Activated CD4-positive, alpha-beta T cell treated with anti-CD3 and anti-CD28 coated beads, Interleukin-2, amount 50 U/mL, for 48 hours (primary cell): ENCODE measurements at places on chromosomes 12 and 14.
A peak's percentile ranks its signal among the peaks of the same experiment; 100 is the strongest.

DNA sequence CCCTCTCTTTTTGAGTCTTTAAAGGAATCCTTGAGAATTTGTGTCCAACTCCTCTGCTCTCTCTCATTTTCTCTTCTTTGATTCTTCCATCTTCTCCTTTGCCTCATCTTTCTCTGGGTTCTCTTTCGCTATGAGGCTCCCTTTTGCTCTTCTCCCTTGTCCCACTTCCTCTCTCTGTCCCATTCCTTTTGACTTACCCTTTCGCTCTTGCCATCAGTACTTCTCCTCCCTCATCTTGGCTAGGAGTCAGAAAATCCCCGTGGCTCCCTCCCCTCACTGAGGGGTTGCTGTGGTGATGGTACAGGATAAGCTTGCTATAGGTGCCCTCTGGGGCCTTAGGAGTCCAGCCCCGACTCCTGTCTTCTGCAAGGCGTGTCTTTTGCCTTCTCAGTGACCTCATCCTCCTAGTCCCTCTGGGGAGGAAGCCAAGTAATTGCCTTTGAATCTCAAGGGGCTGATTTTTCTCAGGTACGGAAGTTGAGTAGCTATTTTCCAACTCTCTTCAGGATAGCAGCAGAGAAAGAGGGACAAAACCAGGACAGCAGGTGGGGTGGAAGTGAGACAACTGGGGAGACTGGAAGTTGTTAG is 6.4 kb downstream of the PDE1B start:
- DNase-seq, result no peak

GRCh38 chr12:132824053-132824452 is 4.6 kb downstream of the GOLGA3 start:
- DNase-seq, result no peak

DNA sequence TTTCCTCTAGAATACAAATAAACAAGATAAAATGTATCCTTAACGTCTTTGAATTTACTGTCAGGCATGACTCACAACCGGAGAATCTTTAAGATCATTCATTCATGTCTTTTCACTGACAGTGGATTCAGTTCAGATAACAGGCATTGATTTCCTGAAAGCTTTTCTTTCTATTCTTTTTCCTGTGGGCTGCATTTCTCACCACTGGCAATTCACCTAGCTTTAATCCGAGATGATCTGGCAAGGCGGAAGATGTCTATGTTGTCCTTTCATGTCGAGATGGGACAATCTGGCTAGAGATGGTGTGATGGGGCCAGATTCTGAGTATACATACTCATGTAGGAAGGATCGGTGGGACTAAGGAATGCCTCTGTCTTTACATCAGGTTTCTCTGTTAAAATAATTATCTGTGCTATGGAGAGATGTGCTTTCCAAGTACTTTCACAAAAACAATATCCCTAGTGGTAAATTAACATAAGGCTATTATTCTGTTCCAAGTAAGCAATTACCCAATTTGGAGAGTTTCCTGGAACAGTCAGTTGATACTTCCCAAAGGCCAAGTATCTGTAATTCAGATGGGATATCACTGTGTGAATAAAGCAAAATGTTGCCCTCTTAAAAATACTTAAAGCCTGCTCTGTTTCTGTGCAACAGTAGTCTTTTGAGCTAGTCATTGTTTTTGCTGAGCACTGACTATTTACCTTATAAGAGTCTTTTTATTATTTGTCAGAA is 17.8 kb downstream of the ACSS3 start:
- no peak for DNase-seq

DNA sequence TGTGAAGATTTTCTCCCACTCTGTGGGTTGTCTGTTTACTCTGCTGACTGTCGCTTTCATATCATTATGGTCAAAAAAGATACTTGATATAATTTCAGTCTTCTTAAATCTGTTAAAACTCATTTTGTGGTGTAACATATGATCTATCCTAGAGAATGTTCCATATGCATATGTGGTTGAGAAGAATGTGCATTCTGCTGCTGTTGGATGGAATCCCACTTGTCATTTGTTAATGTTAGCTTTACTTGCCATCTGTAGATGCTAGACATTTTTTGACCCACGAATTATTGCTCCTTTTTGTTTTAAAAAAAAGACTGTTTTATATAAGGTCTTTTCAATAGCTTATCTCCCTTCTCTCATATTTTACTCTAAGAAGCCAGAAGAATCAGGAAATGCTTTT is 26.3 kb upstream of the OR5AU1 start:
- DNase-seq, result no peak

DNA sequence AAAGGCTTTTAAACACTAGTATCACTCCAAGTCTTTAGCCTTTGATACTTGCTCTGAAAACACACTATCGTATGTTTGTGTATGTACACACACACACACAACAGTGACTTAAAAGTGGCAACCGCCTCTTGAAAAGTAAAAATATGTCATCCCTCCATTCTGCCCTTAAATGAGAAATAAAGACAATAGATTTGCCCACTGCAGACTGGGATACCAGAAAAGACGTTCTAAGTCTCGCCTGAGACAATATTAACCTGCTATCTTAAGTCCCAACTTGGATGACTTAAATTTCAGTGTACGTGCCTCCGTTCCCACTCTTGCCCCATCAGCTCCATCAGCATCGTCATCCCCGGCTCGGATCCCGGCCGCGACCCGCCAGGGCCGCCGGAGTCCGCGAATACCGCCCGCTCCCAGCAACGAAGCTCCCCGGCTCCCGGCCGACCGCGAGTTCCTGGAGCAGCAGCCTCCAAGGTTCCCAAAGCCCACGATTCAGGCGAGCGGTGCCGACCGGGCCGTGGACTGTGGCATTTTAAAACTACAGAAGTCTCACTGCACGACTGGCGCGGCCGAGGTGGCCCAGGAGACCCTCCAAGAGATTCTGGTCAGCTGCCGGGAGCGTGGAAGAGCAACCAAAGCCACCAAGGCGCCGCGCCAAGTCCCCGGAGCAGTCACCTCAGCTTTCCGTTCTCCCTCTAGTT is 2.8 kb upstream of the ARID2 start:
- peak; percentile 43 for DNase-seq

GRCh38 chr14:71621276-71621675 is 311.0 kb upstream of the RGS6 start:
- no peak for DNase-seq

DNA sequence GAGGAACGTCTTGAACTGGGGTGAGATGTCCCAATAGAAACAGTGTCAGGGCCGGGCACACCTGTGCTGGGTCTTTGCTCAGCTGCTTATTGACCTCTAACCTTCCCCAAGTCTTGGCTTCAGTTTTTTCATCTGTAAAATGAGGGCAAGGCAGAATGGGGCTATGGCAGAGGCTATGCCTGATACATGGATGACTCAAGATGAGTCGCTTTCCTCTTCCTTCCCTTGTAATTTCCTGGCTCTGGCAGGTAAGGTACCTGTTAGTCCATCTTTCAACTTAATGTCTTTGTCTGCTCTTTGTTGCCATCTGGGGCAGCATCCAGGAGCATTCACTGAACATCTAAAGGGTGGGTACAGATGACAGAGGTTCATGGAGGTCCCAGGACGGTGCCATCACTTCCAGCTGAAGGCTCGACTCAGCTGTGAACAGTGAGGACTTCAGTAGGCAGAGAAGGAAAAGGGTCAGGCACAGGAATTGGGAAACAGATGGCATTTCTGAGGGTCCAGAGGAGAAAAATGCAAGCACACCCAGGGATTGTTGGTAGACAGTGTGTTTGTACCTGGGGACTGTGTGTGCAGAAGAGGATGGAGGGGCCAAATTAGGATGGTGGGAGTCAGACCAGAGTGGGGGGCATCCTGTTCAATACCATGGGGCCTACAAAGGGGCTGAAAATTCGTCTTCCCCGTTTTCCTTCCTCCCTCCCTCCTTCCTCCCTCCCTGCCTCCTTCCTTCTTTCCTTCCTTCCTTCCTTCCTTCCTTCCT is 268.3 kb downstream of the VRK1 start:
- no peak for DNase-seq

DNA sequence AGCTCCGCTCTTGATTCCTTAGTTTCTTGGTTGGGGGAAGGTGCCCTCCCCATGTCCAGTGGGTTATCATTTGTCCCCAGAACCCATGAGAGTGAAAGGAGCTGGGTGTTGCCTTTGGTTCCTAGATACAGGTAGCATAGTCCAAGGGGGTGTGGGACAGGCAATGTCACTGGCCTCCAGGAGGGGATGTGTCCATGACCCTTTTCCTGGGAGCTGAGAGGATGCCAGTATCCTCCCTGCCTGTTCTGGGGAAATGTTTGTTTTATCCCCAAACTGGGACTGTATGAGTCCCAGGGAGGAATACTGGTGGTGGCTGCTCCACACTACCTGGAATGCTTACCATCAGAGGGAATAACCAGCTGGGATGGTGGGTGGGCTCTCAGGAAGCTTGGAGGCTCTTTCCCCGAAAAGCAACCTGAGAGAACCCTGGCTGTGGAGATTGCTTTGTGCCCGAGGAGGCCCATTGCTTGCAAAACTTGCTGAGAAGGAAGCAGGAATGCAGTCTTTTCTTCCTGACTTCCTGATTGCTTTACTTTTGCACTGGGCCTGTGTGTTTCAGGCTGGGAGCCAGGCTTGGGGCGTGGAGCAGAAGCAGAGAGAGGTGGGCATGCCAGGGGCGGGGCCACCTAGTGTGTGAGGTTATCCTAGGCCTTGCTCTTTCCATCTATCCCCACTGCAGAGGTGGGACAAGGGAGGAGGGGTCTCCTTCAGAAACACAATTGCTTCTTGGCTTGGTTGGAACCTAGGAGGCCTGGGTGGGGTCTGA is 715 bp upstream of the SLC10A1 start:
- no peak for DNase-seq

- DNase-seq, result no peak
These were observed 11.6 kb upstream of the SCN8A start for GRCh38 chr12:51579321-51579850.

DNA sequence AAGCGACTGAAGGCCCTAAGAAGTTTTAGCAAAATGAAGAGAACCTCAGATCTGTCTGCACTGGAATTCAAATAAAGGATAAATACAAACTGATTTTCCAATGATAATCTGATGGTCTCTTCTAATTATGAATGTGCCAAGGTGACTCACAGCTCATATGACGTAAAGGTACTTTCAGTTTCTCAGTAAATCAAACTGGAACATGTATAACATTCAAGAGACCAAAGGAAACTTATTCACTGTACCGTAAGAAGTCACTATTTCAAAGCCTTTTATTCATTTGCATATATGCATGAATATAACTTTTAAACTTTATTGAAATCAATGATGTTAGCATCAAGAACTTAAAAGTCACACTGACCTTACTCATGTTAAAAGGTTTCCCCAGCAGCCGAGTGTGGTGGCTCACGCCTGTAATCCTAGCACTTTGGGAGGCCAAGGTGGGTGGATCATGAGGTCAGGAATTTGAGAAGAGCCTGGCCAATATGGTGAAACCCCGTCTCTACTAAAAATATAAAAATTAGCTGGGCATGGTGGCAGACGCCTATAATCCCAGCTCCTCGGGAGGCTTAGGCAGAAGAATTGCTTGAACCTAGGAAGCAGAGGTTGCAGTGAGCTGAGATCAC is 52.2 kb downstream of the ATXN2 start:
- peak; percentile 45 for DNase-seq

DNA sequence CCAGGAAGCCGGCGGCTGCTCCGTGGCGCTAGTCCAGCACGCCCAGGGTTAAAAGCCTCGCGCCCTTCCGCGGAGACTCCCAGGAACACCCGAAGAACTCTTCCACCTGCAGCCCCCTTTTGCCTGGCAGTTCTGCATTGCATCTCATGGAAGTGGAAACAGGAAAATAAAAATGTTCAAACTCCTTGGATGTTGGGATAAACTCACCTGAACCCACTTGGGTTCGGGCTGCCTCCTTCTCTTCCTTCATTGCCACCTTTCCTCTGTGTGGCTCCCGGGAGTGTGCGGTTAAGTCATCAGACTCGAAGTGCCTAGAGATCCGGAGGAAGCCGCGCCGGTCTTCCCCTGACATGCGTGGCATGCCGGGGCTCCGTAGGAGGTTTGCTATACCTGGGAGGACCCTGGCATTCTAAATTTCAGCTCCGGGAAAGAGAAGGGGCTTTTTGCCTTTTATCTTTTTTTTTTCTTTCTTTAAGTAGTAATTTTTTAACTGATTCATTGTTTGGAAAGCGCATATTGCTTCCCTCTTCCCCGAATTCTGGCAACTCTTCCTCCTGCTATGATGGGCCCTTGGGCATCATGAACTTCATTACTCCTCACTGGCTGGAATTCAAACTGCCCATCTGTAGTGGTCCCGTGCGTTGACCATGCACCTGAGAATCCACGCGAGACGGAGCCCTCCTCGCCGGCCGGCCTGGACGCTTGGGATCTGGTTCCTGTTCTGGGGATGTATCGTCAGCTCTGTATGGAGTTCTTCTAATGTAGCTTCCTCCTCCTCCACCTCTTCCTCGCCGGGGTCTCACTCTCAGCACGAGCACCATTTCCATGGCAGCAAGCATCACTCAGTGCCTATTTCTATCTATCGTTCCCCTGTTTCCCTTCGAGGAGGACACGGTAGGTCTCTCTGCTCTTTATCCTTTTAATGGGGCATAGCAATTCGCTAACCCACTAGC is 931.4 kb downstream of the DIO2 start:
- no peak for DNase-seq

DNA sequence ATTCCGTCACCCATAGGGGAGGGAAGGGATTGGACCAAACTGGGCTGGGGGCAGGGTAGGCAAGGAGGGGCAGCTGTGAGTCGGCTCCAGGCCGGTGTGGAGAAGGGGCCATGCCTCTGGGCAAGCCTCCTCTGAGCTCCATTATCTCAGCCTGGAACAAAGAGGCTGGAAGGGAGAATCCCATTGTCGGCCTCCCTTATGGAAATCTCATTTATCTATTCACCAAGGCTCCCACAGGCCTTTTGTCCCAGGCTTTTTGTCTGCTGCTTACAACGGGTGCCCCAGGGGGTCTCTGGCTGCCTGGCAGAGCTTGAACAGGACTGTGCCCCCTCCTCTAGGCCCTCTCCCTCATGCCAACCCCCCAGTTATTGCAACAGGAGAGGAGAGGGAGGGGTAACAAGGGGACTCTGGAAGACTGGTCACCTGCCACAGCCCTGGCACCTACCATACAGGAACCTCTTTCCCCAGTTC is 19.5 kb downstream of the FIGNL2 start:
- no peak for DNase-seq

DNA sequence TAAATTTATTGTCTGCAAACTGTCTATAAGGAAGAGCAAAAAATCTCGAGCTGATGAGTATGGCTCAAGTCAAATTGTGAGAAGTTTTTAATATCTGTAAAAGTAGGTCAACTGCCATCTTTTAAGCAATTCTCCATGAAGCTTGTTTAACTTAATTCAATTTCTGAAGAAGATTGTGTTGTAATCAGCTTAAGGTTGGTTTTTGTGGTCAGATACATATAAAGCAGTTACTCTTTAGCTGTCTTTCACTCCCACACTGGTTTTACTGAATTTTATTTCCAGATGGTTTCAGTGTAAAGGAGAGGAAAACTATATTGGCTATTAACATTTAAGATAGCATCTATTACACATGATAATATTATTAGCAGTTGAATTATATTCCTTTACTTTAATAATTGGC is 1165.1 kb downstream of the SLC16A7 start:
- DNase-seq, result no peak

DNA sequence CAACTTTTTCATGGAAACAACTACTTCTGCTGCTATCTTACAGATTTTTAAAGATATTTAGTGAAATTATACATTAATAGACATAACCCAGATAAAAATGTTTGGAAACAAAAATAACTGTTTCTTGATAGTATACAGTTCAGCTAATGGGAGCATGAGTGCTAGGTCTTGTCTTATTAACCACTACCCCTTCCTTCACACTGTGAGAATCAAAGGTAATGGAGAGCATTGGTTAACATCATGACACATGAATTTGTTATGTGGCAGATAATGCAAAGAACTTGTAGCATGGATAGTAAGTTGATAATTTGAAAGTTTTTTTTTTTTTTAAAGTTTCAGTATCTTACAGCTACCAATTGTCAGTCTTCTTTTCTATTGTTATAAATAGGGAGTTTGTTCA is 44.2 kb downstream of the CCDC91 start:
- no peak for DNase-seq

- DNase-seq, result no peak
These were observed 179.7 kb downstream of the SSPN start for GRCh38 chr12:26374934-26375680.
